ENCODE measurements at places on chromosomes 2 and 18.
A peak's percentile ranks its signal among the peaks of the same experiment; 100 is the strongest.

DNA sequence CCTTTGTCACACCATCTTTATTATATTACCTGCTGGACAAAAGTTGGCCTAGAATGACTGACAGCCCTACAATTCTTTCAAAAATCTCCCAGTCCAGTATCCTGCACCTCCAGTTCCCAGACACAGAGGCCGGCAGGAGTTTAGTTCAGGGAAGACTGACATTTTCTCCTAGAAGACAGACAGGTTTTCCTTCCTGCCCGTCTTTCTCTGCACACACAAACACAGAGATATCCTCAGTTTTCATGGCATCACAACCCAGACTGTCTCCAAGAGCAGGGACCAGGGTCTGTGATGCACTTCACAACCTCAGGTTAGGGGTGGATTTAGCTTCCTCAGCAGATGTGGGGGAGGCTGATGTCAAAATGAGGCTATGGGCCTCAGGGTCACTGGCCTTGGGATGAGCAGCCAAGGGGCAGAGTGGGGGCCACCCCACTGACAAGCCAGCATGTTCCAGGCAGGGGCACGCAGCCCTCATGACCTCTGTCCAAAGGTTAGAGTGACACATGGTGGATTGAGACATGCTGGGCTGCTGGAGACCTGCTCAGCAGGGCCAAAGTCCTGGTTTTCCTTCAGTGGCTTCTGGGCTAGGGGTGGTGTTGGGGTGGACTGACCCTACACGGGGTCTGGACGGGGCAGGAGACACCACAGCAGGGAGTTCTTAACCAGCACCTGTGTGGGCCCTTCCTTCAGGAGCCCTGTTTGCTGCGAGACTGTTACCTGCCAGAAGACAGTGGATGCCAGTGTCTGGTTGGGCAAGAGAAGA lies 70.5 kb downstream of the SFXN5 start:
- no peak for DNase-seq

- DNase-seq, result no peak
Measured at GRCh38 chr2:190867212-190867611, 13.4 kb upstream of the GLS start.

GRCh38 chr2:222242532-222242931 lies 56.3 kb downstream of the PAX3 start:
- DNase-seq, result no peak

- no peak for DNase-seq
Measured at GRCh38 chr2:175852879-175853615, 149.0 kb downstream of the LNPK start.

DNA sequence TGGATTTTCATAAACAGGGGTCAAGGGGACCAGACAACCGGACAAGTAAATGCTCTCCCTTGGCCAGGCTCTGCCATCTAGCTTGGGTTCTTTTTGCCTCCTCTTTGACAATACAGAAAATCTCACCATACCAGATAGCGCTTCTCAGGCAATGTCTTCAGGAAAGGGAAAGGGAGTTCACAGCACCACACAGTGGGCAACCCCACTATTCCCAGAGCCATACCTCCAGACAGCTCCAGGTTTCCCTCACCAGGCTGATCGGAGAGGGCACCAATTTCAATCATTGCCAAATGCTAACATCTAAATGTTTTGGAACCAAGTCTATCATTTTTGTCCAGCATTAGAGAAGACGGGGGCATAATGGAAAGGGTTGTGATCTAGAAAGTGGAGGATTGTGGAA lies 28.1 kb downstream of the CCDC68 start:
- no peak for DNase-seq

DNA sequence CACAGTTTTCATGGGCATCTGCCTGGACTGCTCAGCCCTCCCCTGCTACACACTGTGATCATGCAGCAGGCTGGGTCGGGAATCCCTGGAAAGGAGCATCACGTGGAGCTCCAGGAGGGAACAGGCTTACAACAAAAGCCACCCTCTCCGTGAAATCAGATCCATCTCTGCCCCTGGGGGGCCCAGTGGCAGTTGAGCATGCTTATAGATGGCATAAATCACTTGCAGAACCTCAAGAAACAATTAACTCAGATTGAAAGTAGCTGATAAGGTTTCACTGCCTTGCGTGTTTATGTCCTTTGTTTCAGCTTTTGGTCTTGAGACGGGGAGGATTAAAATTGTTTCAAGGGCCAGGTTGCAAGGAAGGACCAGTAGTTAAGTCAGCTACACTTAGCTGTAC lies 354.8 kb upstream of the MEIS1 start:
- DNase-seq, result no peak

DNA sequence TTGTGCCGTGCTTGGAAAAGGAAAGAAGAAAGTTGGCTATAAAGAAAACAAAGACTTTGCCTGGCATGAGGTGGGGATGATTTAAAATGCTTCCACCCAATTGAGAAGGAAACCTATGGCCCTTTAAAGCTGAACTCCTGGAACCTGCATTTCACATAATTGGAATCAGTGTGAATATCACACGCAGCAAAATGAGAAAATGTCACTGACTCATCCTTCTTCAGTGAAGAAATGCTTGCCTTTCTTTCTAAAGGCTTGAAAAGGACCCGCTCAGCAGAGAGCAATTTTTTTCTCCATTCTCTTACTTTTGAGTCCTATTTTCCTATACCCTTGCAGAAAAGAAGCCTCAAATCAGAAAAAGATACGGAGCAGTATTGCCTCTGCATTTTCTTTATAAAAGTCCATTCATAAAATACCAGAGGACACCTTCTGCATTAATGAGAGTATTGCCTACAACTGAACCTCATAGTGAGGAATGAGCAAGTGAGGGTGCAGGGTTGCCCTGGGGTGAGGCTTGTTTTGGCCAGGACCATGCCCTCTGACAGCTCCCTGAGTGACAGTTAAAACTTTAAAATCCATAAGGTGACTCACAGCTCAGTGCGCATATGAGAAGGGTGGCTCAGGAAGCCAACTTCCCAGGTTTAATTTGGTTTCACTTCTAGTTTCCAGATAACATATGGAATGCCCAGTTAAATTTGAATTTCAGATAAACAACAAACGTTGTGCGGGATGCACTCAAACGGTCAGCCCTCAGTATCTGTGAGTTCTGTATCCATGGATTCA lies 191.9 kb upstream of the GYPC start:
- DNase-seq, result no peak

DNA sequence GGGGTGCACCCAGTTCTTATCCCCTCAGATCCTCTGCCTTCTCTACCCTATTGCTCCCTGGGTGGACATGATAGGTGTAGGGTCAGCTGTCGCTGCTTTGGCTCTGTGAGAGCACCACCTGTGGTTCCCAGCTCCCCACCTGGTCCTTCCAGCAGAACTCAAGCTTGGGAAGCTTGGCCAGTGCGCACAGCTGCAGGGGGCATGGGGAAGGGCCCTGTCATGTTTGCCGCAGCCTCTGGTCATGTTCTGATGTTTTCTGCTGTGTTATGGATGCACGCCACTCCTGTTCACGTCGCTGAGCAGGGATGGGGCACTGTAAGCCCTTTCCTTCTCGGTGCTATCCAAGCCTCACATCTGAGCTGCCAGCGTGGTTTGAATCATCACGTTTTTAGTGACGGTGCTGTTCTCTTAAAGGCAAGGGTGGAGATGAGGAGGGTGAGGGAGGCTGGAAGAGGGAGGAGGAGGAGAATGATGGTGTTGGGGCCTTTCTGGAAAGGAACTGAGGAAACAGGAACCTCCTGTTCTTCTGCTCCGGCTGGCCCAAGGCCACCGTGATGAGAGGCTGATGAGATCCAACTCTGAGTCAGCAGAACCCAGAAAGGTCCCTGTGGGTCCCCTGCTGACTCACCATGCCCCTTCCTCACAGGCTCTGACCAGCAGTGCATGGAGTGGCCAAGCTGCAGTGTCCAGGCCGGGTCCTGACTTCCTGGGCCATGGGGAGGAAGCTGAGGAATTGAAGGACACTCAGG lies 78.0 kb downstream of the LIPG start:
- no peak for DNase-seq

DNA sequence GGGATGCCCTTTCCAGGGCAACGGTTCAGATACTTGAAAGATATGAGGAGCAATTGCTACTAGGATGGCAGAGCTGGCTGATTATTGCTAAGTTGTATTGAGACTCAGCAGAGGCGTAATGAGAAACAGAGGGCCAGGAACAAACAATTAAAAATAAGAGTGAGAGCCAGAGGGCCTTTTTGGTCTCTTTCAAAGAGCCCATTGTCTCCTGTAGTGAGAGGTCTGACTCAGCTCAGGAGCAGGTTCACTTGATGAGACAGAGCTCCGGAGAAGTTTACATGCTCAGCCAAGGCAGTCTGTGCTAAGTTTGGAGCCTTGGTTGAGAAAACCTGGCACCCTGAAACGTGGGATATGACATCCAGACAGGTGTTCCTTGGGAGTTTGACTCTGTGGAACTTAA lies 303.9 kb upstream of the DLGAP1 start:
- no peak for DNase-seq

DNA sequence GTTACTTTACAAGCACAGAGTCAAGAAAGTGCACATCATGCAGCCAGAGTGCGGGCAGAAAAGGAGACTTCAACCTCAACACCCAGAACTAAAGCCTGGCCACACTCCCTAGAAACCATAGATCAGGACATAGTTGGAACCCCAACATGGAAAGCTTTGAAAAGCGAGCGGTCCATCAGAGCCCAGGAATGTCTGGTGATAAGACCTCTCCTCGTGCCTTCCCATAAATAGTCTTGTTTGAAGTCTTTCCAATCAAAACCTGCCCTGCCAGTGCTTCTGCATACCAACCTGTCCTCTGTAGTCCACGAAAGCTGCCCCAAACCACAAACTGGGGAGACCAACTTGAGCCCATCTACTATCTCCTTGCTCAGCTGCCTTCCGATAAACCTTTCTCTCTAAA lies 55.5 kb downstream of the NEURL3 start:
- DNase-seq, result no peak

DNA sequence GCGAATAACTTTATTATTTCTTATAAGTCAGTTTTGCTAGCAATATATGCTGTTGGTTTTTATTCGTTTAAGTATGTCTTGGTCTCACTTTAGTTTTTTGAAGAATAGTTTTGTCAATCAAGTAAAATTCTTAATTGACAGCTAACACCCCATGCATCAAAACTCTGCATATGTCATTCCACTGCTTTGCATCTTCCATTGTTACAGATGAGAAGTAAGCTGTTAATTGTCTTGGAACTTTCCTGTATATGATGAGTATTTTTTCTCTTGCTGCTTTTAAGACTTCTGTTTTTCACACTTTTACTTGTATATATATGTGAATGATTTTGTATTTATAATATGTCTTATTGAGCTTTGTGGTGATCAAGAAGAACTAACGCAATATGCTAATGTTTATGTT lies 1048.4 kb downstream of the CNTNAP5 start:
- no peak for DNase-seq

- DNase-seq, result no peak
Measured at GRCh38 chr2:11109002-11109401, 46.3 kb upstream of the SLC66A3 start.

DNA sequence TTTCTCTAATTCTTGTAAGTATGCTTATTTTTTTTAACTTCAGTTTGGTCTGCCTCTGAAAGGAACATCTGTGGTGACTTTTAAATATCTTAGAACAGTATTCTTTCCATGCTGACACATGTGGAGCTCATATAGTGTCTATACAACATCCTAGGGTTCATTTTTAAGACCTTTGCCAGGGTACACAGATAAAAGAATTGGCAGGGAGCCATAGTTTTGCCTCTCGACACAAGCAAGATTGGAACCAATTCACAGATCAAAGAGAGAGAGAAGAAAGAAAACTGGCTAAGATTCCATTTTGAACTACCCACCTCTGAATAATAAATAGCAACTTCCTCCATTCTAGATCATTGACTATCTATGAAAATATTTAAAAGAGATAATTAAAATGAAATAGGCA lies 142.7 kb upstream of the ST6GAL2 start:
- no peak for DNase-seq

GRCh38 chr2:19476327-19476726 lies 117.9 kb upstream of the OSR1 start:
- DNase-seq, result no peak

DNA sequence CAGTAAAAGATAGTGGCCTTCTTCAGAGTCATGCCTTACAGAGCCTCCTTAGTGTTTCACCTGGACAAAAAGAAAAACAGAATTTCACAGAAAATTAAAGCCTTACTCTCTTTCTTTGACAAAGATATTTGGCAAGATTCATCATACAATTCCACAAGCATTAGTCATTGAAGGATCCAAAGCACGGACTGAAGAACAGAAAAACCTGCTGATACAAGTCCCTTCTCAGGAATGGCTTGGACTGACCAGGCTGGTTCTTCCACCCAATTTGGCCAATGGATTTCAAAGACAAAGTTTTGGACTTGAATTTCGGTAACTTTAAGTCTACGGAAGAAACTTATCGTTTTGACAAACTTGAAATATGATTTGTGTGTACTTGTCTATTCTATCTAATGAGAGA lies 39.1 kb upstream of the GALNT3 start:
- DNase-seq, result no peak

DNA sequence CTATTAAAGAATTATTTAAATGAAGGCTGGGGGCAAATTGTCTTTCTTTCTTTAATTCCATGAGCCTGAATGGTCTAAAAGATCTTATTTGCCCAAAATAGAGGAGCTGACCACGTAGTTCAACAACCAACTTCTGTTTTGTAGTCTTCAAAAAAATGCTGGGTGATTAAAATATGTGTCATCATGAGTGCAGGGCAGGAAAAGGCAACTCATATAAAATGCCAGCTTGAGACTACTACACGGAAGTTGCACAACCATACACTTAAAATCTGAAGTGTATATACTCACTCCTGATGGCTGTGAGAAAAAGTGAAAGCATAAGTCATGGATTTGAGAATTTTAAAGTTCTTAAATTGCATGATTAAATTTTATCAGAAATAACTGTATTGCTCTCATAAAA lies 210.9 kb downstream of the DYM start:
- DNase-seq, result no peak

- DNase-seq, result no peak
Measured at GRCh38 chr18:24875286-24875685, 414.8 kb downstream of the HRH4 start.

GRCh38 chr2:241855888-241856422 lies 2.7 kb downstream of the PDCD1 start:
- DNase-seq, result no peak

GRCh38 chr2:201116959-201117734 lies 1.2 kb downstream of the CFLAR start:
- DNase-seq, result peak; percentile 47

GRCh38 chr2:30237966-30238800 lies 6.8 kb downstream of the LBH start:
- no peak for DNase-seq

- DNase-seq, result no peak
Measured at GRCh38 chr18:79916546-79917168, 34.8 kb downstream of the SLC66A2 start.

GRCh38 chr2:72901426-72901825 lies 14.2 kb downstream of the SPR start:
- DNase-seq, result no peak

All from NCI-H2029 treated with DMSO at 0.1 percent for 48 hours (cell line).